ENCODE measurements at places on chromosomes 12 and 14.

GRCh38 chr12:95237315-95237714 is 19.7 kb downstream of the VEZT start:
- no peak for DNase-seq

- DNase-seq: peak; percentile 52
Observed at GRCh38 chr14:94045563-94046345, 19.6 kb downstream of the OTUB2 start.

- DNase-seq: no peak
Observed at GRCh38 chr12:46493834-46494181, 121.2 kb upstream of the SLC38A2 start.

GRCh38 chr14:105489542-105490266 is 1.3 kb upstream of the TEDC1 start:
- DNase-seq: peak; percentile 86

- no peak for DNase-seq
Observed at GRCh38 chr12:106345746-106346145, 11.8 kb upstream of the POLR3B start.

- DNase-seq: no peak
Observed at GRCh38 chr14:70407621-70408020, 9.3 kb downstream of the SYNJ2BP start.

DNA sequence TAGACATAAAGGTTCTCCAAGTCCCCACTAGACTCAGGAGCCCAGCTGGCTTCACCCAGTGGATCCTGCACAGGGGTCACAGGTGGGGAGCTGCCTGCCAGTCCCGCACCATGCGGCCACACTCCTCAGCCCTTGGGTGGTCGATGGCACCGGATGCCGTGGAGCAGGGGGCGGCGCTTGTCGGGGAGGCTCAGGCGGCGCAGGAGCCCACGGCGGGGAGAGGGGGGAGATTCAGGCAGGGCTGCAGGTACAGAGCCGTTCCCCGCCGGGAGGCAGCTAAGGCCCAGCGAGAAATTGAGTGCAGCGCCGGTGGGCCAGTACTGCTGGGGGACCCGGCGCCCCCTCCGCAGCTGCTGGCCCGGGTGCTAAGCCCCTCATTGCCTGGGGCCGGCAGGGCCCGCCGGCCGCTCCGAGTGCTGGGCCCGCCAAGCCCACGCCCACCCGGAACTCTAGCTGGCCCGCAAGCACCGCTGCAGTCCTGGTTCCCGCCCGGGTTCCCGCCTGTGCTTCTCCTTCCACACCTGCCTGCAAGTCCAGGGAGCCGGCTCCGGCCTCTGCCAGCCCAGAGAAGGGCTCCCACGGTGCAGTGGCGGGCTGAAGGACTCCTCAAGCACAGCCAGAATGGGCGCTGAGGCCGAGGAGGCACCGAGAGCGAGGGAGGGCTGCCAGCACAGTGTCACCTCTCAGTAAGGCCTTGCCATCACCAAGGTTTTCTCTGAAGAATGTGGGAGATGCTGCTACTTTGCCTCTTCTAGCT is 58.4 kb upstream of the PPP1R12A start:
- DNase-seq: no peak

GRCh38 chr12:3420693-3421092 is 70.3 kb upstream of the PRMT8 start:
- DNase-seq: no peak

All from adrenal gland (tissue), 19 donors.